ENCODE measurements at places on chromosomes 4 and X.

- DNase-seq, result no peak
These were observed 61.2 kb downstream of the SLC9A6 start for GRCh38 chrX:136046295-136047015.

GRCh38 chrX:36019125-36019524, 99.6 kb downstream of the CFAP47 start:
- DNase-seq, result no peak

- DNase-seq, result no peak
These were observed 539 bp upstream of the CHIC1 start for GRCh38 chrX:73562458-73562857.

DNA sequence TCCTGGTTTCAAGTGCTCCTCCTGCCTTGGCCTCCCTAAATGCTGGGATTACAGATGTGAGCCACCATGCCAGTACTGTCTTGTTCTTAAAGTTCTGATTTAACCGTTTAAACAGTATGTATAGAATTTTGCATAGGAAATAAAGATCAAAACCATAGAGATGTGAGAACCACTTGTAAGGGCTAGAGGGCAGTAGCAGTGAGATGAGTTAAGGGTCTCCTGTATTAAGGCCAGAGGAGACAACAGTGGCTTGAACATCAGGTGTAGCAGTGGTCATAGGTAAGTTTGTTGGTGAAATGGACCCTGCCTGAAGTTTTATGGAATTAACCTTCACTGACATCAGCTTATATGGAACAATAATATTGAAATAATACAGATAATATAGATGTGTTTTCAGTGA, 155.7 kb downstream of the SLC4A4 start:
- DNase-seq, result no peak

GRCh38 chr4:105147553-105148161, 981 bp downstream of the TET2 start:
- DNase-seq, result no peak

DNA sequence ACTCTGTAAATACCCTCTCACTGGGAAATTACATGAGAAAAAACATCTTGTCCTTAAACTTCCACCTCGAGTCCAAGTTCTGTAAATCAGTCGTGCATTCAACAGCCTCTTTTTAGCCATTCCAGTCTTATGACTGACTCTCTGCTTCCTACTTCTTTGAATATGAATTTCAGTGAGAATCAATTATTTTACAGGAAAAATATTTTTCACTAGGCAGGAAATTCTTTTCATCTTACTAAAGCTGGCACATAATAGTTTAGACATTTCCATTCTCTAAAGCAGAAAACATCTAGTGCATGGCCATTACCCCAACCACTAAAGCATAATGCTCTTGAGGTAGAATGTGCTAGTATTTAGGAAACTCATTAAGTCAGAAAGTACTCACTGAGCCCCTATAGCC, 565.7 kb upstream of the FAT1 start:
- DNase-seq, result no peak

- no peak for DNase-seq
These were observed 122.9 kb downstream of the PPA2 start for GRCh38 chr4:105350859-105351490.

GRCh38 chrX:45743081-45743533, 542.4 kb upstream of the DIPK2B start:
- no peak for DNase-seq

GRCh38 chrX:101229170-101229569, 9.6 kb downstream of the DRP2 start:
- no peak for DNase-seq

DNA sequence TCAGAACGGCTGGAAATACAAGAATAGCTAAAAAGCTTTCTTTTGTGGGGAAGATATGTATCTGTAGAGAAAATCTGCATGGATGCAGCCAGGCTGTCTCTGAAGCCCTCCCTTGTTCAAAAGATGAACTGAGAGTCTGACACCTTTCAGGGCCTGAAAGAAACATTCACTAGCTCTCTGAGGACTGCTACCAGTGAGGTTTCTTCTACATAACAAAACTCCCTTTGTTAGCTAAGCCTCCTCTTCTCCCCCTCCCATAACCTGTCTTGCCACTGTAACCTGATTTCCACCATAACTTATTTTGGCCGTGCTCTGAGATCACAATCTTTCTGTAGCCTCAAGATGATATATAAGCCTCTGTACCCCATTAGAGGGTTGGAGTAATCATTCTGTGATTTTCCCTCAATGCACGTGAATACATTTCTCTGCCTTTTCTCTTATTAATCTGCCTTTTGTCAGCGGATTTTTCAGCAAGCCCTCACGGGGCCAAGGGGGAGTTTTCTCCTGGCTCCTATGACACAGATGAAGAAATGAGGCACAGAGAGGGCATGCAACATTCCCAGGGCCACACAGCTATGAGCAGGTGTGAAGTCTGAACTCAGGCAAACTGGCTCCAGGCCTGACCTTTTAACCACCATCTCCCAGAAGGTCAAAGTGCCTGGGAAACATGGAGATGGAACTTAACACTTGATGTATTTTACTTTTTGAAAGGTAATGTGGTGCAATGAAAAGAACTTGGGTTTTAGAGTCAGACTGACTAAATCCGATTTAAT, 161.6 kb upstream of the PRDX4 start:
- DNase-seq, result no peak

- no peak for DNase-seq
These were observed 223.9 kb upstream of the ANKRD50 start for GRCh38 chr4:124936427-124936826.

DNA sequence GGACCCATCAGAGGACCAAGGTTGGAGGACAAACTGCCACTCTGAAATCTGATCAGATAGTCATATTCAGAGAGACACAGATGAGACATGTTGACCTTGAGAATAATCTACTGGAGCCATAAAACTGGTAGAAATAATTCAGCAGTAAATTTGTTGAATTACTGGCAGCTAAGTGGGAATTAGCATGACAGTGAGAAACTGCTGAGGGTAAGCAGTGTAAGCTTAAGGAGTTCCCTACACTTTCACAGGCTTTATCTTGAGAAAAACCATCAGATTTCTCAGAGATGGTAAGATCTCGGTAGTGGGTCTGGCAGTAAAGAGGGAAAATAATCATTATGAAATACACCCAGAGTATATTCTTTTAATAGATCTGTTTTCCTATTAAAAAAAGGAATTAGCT, 213.7 kb downstream of the TECRL start:
- DNase-seq, result no peak

GRCh38 chrX:48940404-48940955, 16.9 kb downstream of the OTUD5 start:
- DNase-seq, result no peak

GRCh38 chr4:161714022-161714751, 449.6 kb downstream of the FSTL5 start:
- DNase-seq, result no peak

- no peak for DNase-seq
These were observed 31.5 kb downstream of the F8 start for GRCh38 chrX:154991039-154991438.

- no peak for DNase-seq
These were observed 115.2 kb downstream of the GABRA2 start for GRCh38 chr4:46274717-46275116.

DNA sequence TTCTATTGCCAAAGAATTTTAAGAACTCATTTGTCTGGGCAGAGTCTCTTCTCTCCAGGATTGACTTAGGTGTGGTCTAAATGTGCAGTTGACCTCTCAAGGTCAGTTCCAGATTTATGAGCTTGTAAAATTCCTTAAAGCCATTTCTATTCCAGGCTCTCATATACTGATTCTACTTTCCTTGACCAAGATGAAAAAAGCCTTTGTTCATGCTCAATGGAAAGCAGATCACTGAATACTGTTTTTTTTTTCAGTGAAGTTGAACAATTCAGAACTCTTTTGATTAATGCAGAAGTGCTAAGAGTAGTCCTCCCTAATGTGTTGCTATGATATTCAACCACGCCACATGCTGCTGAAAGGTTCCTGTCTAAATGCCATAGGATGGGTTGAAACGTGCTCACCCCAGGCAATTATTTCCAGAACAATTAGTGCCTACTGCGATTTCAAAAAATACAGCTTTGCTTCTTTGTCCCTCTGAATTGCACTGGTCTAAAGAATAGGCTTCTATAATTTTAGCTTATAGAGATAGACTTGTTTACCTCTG, 312.4 kb upstream of the PABPC5 start:
- no peak for DNase-seq

GRCh38 chrX:38985375-38985774, 184.1 kb downstream of the MID1IP1 start:
- DNase-seq, result no peak

DNA sequence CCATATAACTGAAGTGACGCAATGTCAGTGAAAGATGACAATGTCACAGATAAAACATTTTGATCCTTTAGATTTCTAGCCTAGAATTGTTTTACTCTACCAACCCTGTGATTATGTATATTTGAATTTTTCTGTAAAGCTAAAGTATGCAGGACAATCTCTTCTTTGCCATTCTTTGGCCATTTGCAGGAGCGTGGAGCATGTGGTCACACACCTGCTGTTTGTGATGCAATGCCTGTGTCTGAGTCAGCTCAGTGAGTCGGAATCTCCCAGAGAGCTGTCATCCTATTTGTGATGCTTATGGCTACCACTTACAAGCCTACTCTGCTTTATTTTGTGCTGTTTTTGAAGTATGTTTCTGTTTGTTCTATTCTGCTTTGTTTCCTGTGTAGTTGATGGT, 214.5 kb downstream of the NAF1 start:
- no peak for DNase-seq

- no peak for DNase-seq
These were observed 182.6 kb upstream of the PUDP start for GRCh38 chrX:7330556-7330955.

- no peak for DNase-seq
These were observed 20.6 kb upstream of the IRAK1 start for GRCh38 chrX:154040307-154040756.

DNA sequence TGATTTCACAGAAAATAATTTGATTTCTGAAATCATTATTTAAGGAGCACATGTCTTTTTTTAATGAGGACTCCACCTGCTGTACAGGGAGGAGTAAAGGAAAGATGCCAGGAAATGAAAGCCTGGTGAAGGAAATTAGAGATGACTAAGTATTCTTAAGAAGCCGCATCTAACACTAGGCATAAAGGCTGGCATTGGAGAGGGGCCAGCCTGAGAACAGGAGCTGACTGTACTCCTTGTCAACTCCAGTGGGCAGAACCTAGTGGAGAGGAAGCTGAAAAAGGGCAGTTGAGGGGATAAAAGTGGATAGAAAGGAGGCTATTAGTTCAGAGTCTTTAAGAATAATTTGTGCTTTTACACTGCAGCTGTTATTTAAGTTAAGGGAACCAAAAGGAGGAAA, 393.0 kb downstream of the PPP1R2C start:
- no peak for DNase-seq

DNA sequence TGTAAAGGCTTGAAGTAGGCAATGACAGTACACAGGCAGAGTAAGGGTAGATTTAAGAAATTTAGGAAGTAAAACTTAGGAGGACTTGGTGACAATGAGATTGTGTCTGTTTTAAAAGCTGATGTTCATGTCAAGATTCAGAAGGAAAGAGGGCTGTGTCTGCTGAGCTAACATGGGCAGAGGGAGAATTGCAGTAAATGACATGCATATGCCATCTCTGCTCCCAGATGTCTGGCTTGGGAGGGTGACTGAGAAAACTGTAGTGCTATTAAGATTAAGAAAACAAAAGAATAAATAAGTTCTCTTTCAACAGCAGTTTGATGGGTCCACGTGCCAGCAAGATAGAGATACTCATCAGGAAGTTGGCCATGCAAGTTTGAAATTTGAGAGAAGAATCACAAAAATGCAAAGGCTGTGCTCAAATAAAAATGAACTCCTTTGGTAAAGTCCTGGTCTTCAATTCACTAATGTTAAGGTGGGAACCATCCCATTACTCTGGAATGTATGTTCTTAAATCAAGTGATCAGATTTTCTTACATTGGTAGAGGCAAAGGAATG, 7.2 kb downstream of the NFXL1 start:
- DNase-seq, result no peak

GRCh38 chr4:108426493-108426892, 193.9 kb upstream of the RPL34 start:
- no peak for DNase-seq

GRCh38 chr4:174592256-174592984, 70.1 kb upstream of the HPGD start:
- DNase-seq, result no peak

DNA sequence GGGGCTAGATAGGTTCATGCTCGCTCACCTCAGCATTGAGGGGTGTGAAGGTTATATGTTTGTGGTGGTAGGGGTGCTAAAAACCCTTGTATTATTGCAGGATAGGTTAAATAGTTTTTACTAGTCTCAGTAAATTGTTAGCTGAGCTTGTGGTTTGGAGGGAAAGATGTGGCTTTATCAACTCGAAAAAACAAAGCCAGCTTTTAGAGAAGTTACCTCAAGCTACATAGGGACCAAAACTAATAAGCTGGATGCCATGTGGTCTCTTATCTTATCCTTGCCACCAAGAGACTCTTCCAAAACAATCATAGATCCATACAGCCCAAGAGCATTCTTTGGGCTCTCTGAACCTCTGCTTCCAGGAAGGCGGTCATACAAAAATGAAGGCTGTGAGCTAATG, 29.2 kb downstream of the MSN start:
- DNase-seq, result no peak

GRCh38 chr4:169348541-169348940, 77.8 kb upstream of the SH3RF1 start:
- no peak for DNase-seq

DNA sequence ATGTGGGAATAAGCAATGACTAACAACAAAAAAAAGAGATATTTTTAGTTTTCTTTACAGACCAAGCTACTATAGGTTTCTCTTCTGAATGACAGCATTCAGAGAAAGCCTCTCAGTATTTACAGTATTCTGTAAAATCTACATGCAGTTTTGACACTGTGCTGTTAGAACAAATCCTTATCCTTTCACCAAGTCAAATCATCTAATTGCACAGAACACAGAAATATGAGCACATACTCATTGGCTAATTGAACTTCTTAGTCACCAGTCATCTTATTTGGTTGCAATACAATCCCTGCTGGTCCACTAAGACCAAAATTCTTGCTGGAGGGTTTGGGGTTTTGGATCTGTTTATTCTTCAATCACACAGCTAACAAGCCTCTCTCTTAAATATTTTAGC, 5.7 kb downstream of the ACOT9 start:
- no peak for DNase-seq

GRCh38 chr4:8894424-8894816, 22.8 kb upstream of the HMX1 start:
- no peak for DNase-seq

- no peak for DNase-seq
These were observed 77.5 kb upstream of the CASK start for GRCh38 chrX:42000836-42001235.

GRCh38 chrX:136450050-136450830, 37.5 kb upstream of the BRS3 start:
- no peak for DNase-seq

GRCh38 chr4:81164623-81165416, 50.2 kb downstream of the PRKG2 start:
- DNase-seq, result no peak

- DNase-seq, result no peak
These were observed 54.0 kb upstream of the FAM120C start for GRCh38 chrX:54237014-54237413.

All from activated gamma-delta T cell treated with anti-CD3 and anti-CD28 coated beads, Interleukin-2, amount 50 U/mL, for 16 hours (primary cell).